Right lung (tissue), 10 donors: ENCODE measurements at places on chromosomes 12 and 14. TPM values are rescaled to one million over a fixed set of nuclear protein-coding genes. Genes with fewer than 3 reads are reported as not detected.

Gene ZDHHC22
- not detected for polyA plus RNA-seq

Gene RNASE3
- 0.78 TPM for polyA plus RNA-seq

- no peak for DNase-seq
Measured at GRCh38 chr14:38255408-38255672, 553 bp downstream of the CLEC14A start.

GRCh38 chr14:79057333-79057732 is 887.2 kb downstream of the NRXN3 start:
- no peak for DNase-seq

Gene DPF3
- polyA plus RNA-seq: 1.6 TPM

- DNase-seq: no peak
Measured at GRCh38 chr14:70776197-70776596, 33.1 kb downstream of the MAP3K9 start.

DNA sequence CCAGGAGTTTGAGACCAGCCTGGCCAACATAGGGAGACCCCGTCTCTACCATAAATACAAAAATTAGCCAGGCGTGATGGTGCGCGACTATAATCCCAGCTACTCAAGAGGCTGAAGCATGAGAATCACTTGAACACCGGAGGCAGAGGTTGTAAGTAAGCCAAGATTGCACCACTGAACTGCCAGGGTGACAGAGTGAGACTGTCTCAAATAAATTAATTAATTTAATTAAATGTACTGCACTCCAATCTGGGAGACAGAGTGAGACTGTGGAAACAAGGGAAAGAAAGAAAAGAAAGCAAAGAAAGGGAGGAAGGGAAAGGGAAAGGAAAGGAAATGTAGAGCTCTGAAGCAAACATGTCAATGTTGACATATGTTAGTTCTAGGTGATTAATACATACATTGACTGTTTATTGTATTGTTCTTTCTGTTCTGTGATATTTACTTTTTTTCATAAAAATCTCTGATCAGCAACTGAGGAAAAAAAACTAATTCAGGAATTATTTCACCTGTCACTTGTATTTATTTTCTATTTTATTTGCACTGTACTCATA is 99.6 kb downstream of the DENND5B start:
- DNase-seq: no peak

Gene TSPAN8
- 1.1 TPM for polyA plus RNA-seq

- DNase-seq: no peak
Measured at GRCh38 chr14:90061685-90062126, at the start of gene KCNK13. TSS of gene KCNK13 (plus strand) at chr14:90061994. CDS start at chr14:90062206, 212 bp downstream.

- no peak for DNase-seq
Measured at GRCh38 chr12:108551535-108551934, 9.4 kb downstream of the SART3 start.

GRCh38 chr14:34966413-34966812 is 16.4 kb upstream of the SRP54 start:
- DNase-seq: no peak

Gene IGF1
- polyA plus RNA-seq: 16.5 TPM

Gene ARHGEF25
- polyA plus RNA-seq: 38.6 TPM

DNA sequence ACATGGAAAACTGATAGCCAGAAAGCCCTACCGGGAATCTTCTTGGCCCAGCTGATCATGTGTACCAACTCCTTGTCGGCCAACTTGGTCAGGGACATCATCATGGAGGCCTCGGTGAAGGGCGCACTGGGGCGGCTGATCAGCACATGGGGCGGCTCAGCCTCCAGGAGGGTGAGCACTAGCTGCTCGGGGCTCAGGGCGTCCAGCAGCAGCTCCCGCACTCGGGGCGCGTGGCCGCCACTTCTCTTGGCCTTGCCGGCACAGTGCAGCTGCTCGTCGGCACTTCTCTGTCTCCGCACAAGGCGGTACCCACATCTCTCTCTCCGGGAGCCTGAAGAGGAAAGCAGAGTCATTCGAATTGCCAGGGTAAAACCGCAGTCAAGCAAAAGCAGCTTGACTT is 33.8 kb downstream of the ESR2 start:
- DNase-seq: no peak

DNA sequence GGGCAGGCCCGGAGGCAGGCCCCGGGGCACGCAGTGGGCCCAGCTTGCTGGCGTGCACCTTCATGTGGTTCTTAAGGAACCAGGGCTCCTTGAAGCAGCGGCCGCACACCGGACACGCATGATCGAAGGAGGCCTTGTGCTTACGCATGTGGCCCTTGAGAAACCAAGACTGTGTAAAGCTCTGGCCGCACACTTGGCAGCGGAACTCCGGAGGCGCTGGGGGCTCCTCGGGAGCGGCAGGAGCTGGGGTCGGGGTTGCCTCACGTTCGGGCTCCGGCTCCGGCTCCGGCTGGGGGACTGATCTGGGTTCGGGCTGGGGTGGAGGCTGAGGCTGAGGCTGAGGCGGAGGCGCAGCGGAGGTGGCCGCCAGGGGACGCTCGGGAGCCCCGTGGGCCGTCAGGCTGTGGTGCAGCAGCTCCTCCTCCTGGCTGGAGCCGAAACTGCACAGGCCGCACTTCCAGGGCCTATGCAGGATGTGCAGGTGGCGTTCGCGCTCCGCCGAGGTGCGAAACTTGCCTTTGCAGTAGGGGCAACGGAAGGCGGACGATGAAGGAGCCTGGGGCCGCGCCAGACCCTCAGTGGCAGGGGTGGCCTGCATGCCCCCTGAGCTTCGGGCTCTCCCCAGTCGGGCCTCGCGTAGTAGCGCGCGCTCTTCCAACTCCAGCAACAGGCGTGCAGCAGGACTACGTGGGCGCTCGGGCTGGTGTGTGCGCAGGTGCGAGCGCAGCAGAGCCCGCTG is 6.0 kb downstream of the ZNF219 start:
- peak; percentile 80 for DNase-seq

- DNase-seq: no peak
Measured at GRCh38 chr12:119594772-119595445, 1.3 kb downstream of the TMEM233 start.

- no peak for DNase-seq
Measured at GRCh38 chr12:53431187-53431586, 7.5 kb downstream of the AMHR2 start.

Gene ACOT2
- polyA plus RNA-seq: 28.9 TPM

Gene TEX52
- polyA plus RNA-seq: 2.6 TPM

Gene GUCY2C
- 0.55 TPM for polyA plus RNA-seq

DNA sequence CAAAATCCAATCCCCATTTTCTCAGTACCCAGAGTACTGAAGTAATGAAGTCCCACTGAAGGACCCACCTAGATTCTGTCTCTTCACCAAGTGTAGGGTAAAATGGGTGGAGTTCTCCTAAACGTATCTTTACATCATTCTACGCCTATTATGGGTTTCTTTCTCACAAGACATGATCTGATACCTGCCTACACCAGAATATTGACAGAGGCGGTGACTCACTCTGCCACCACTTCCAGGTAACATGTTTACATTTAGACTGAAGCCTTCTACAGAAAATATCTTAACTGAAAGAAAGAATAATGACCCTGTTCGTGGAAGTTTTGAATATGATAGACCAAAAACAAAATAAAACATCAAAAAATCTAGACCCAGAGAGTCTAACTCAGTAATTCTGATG is 89.8 kb downstream of the BTG1 start:
- no peak for DNase-seq

- DNase-seq: no peak
Measured at GRCh38 chr12:106304001-106304421, 1.5 kb downstream of the TCP11L2 start.

Gene ESR2
- 2.4 TPM for polyA plus RNA-seq

DNA sequence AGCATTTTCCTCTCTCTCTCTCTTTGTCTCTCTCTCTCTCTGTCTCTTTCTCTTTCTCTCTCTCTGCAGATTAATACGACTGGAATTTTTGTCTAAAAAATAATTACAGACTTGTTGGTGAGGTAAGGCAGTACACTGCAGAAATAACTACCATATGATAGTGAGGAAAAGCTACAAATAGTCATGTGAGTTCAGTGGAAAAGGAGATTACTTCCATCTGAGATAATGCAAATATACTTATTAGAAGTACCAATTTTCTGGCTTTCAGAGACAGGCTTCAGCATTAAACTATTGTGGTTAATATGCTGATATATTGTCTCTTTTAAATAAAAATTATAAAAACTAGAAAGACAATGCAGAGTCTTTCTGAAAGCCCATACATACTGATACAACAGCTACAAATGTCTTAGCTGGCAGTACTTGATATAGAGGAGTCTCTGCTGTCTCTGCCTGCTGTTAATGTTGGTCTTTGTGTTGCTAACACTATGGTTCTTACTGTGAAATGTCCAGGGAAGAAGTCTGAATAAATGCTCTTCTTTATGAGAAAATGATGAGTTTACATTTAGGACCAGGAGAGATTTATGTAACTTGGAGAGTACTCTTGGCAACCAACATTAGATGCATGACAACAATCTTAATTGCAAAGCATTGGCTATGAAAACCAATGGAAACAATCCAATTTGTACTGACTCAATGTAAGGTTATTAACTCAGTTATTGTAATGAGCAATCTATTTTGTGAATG is 167.0 kb downstream of the LRFN5 start:
- DNase-seq: no peak
